NCI-H2029 (cell line): ENCODE measurements at places on chromosomes 7 and 10.

DNA sequence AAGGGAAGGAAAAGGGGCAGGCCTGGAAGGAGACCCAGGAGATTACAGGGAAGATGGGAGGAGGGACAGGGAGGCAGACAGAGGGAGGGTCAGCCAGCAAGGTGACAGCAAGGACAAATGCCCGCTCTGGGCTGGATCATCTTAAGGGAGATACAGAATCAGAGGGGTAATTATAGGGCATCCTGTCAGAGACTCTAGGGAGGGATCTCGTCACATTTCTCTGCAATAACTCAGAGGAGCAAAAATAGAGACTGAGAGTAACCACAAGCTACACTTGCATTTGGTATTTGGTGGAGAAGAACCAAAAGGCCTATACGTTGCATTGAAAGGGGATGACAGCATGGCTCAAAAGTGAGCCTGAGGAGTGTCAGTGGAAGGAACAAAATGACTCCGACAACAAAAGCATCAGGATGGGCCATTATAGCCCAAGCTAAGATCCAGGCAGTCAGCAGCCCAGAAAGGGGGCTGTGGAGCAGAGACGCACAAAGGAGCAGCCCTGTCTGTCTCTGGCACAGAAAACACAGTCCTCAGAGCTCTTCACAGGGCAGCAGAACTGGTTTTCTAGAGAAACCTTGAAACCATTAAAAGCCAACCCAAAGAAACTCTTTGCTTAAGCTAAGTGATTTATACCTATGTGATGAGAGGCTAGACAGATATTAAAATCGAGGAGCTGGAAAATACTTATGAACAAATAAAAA lies 430.2 kb upstream of the VSTM2A start:
- no peak for DNase-seq

DNA sequence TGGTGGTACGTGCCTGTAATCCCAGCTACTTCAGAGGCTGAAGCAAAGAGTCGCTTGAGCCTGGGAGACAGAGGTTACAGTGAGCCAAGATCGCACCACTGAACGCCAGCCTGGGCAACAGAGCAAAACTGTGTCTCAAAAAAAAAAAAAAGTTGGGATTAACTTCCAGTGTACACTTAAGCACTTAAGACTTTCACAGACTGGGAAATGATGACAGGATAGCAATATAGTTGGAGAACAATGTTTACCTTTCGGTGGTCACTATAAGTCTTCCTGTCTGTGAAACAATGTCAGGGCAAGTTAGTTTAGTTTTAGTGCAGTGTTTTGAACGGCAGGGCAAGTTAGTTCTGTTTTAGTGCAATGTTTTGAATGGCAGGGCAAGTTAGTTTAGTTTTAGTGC lies 130.2 kb downstream of the TPST1 start:
- DNase-seq = no peak

- DNase-seq = no peak
These were observed 6.3 kb downstream of the IFT22 start for GRCh38 chr7:101315336-101315735.

DNA sequence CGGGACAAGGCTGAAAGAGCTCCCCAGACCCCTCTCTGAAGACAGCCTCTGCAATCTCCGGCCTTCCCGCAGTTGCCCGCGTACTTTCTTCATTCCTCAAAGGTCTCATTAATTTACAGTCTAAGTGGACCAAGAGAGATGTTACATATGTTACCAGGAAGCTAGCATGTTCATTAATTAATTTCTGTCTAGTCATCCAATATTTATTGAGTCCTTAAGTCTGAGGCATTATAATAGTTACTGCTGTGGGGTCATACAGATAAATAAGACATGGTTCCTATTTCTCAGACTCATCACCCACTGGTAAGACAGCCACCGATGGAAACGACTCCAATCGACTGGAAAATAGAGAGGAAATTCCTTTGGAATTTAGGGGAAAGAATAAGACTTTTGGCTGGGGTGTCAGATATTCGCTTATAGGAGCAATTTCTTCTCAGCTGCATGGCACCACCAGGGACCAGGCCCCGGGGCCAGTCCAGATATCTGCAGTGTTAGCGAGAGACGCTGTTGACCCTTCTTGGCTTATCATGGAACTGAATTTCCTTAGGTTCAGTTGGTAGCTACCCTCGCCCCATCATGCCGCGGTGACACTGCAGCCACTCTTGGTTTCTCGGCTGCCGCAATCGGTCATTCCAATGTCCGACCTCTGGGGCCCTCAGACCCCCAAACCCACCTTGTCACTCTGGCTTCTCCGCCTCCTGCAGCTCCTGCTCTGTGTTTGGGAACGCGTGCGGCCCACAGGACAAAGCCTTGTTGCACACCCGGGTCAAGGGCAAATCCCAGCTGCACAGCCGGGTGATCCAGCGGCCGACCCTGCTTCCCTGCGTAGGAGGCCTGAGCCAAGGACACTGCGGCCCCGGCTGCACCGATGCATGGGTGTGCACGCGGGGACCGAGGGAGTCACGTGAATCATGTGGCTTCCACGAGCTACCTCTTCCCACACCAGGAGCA lies 383.2 kb downstream of the DNAJB6 start:
- no peak for DNase-seq

GRCh38 chr10:88794731-88795130 lies 7.8 kb upstream of the LIPM start:
- no peak for DNase-seq

DNA sequence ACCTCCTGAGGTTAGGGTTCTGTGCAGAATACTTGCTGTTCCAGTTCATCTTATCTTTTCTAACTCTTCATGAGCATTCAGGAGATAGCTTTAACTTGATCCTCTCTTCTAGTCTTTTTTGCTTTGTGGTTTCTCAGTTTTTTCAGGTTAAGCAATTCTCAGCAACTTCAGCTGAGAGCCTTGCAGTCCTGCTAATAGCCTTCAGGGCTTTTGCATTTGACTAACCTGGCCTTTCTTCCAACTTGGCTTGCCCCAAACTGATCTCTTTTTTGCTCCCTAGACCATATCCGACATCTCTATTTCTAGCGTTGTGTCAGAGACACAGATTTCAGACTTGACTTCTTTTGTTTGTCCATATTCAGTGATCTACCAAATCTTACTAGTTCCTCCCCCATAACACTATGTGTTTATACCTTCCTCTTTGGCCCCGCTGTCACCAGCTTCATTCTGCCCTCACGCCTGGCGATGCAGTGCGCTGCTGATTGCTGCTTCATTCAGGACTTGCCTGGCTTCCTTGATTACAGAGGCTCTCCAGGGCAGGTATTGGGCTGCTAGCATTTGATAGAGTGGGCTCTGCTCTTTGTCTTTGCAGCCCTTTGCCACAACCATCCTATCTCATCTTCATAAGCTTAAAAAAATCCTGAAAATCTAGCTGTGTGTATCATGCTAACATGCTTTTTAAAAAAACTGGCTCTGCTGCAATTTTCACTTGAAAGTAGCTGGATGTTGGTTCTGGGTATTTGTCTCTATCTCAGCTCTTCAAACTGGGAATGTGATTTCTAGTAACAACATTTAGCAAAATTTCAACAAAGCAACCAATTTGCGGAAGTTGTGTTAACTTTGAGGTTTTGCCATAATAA lies 9.6 kb downstream of the CUL1 start:
- DNase-seq = no peak

- DNase-seq = no peak
These were observed 6.7 kb upstream of the COA1 start for GRCh38 chr7:43735802-43736603.
